ENCODE measurements at places on chromosomes 6 and 20.

- DNase-seq = no peak
Measured at GRCh38 chr6:5353971-5354370, 92.7 kb downstream of the FARS2 start.

DNA sequence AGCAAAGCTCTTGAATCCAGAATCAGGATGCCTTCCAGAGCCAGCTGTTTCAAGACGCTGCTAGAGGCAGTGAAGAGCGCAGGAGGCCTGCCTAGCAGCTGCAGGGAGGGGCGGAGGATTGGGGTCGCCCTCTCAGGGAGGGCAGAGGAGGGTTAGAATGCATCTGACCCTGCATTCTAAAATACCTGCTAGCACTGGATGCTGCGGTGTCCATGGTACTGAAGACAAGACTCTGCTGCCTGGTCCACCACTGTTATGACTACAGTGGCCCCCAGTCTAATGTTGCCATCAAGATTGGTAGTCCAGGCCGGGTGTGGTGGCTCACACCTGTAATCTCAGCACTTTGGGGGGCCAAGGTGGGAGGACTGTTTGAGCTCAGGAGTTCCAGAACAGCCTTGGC lies 193.7 kb upstream of the PROKR2 start:
- DNase-seq = no peak

- no peak for DNase-seq
Measured at GRCh38 chr6:168113226-168113625, 34.2 kb upstream of the FRMD1 start.

- DNase-seq = no peak
Measured at GRCh38 chr6:712805-713204, 19.9 kb upstream of the EXOC2 start.

- DNase-seq = no peak
Measured at GRCh38 chr6:148235446-148235845, 107.2 kb upstream of the SASH1 start.

DNA sequence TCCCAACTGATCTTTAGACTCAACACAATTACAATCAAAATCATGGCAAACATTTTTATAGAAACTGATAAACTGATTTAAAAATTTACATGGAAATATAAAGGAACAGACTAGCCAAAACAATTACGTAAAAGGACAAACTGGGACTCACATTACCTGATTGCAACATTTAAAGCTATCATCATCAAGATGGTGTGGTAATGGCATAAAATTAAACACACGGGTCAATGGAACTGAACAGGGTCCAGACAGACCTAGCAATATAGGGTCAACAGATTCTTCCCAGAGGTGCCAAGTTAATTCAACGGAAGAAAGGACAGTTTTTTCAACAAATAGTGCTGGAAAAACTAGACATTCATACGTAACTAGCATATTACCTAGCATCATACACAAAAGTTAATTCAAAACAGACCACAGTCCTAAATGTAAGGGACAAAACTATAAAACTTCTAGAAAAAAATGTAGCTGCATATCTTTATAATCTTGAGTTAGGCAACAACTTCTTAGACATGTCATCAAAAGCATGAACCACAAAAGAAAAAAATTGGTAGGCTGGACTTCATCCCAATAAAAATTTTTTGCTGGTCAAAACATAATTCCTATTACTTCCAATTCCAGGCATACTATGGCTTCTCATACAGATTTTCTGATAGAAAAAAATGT lies 147.4 kb upstream of the BEND6 start:
- DNase-seq = no peak

DNA sequence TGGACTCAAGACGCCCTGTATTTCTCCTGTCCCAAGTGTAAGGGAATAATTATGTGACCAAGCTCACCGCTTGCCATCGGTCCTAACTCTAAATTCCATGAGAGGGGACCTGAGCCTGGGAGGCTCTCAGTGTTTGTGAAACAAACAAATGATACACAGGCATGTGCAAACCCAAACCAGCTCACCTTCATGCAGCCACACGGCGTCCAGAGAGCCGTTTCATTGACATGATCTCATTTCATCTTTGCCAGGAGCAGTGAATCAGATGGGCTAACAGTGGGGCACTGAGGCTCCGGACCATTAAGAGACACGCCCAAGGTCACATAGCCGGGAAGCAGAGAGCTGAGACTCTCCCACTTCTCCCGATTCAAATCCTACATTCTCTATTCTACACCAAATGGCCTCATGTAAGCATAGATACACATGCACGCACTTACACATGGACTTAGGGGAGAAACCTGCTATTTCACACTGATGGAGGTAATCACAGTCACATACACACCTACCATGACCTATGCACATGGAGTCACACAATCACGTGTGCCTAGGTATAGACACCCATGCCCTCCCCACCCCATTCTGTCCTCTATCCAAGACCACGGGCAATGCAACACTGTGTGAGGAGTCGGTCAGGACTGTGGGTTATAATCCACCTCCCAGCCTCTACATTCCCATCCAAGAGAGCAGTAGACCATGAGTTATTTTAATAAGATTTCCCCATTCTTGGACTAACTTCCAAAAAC lies 1.1 kb downstream of the BNIP5 start:
- DNase-seq = no peak

DNA sequence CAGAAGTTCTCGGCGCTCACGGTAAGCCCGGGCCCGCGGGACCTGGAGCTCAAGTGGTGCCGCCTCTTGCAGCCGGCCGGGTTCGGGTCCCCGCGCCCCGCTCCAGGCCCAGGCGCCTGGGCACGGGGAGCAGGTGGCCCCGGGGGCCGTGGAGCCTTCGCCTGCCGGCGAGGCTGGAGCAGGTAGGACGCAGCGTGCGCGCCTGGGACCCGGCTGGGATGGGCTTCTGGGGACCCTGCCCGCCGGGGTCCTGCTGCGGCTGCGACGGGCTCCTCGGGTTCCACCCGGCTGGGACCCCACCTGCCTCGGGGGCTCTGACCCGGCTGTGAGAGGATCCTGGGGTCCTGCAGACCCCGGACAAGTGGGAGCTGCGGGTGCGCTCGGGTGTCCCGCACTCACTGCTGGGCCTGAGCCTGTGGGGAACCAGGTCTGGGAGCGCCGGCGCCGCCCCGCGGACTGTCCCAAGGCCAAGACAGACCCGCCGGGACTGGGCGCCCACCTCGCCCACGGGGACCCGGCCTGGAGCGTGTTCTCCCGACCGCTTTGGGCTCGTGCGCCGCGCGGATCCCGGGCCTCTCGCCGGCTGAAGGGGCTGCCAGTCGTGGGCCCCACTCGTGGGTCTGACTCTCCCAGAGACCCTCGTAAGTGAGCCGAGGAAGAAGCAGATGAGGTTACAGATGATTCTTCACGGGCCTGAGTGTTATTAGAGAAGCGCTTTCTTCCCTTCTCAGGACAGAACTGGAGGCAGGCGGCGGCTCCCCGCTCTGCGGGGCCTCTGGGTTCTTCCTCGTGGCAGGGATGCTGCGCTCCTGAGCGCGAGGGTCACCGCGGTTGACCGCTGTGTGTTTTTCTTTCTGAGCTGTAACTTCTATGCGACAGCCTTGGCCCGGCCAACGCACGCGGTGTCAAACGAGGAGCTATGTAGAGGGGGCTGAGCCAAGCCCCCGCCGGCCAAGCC lies 729 bp downstream of the SMOC2 start:
- DNase-seq = no peak

DNA sequence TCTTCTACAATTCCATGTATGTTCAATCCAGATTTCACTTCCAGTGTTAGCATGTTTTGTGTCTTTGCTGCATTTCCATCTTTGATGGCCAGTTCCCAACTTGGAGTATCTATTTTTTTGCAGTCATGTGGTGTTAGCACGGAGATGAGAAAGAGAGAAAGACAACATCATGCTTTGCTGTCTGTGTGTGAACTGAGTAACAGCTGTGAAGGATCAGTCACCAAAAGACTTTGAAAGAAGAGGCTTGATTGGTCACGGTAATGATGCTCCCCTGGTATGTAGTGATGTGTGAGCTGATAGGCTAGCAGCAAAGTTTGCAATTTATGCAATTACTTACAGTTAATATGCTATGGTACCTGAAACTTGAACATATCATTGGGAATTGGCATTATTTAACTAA lies 731.3 kb upstream of the NRSN1 start:
- no peak for DNase-seq
